Stimulated activated CD8-positive, alpha-beta memory T cell treated with anti-CD3 and anti-CD28 coated beads, Interleukin-2, amount 100 ng/mL, for 48 hours (primary cell): ENCODE measurements at places on chromosomes 16 and 17.

DNA sequence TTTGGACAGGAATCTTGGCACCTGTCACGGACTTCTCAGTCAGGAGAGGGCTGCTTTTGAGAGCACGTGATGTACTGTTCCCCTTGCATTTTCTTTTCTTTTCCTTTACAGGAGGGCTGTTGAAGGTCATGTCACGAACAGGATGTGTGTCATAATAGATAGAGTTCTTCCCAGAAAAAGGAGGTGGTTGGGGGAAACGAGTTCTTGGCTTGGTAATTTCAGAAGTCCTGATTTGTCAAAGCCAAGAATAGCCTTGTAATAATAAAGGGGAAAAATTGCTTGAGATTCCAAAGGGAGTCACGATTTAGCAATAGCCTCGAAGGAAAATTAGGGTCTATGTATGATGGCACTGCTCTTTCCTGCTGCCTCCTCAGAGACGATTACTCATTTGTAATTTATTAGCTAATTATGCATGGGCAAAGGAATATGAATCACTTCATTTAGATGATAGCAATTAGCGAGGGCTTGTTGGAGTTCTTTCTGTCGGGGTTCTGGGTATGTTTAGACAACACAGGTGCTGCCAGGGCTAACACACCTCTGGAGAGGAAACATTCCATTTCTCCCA, 277.7 kb upstream of the N4BP1 start:
- DNase-seq: no peak

- DNase-seq: no peak
These were observed 339.4 kb downstream of the CDH11 start for GRCh38 chr16:64782484-64782883.

DNA sequence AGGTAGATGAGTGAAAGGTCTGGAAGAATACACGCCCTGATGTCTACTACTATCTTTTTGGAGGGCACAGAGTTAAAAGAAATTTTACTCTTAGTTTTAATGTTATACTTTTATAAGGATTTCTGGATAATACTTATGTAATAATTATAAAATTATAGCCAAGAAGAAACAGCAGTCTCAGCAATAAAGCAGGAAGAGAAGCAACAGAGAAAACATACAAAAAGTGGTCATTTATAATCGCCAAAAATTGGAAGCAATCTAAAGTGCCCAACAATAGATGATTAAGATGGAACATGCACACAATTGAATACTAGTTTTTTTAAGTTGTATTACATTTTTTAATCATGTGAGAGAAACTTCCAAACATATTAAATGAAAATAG, 64.4 kb downstream of the SMG6 start:
- DNase-seq: no peak

- DNase-seq: no peak
These were observed 1.1 kb downstream of the PHF12 start for GRCh38 chr17:28950017-28950751.

DNA sequence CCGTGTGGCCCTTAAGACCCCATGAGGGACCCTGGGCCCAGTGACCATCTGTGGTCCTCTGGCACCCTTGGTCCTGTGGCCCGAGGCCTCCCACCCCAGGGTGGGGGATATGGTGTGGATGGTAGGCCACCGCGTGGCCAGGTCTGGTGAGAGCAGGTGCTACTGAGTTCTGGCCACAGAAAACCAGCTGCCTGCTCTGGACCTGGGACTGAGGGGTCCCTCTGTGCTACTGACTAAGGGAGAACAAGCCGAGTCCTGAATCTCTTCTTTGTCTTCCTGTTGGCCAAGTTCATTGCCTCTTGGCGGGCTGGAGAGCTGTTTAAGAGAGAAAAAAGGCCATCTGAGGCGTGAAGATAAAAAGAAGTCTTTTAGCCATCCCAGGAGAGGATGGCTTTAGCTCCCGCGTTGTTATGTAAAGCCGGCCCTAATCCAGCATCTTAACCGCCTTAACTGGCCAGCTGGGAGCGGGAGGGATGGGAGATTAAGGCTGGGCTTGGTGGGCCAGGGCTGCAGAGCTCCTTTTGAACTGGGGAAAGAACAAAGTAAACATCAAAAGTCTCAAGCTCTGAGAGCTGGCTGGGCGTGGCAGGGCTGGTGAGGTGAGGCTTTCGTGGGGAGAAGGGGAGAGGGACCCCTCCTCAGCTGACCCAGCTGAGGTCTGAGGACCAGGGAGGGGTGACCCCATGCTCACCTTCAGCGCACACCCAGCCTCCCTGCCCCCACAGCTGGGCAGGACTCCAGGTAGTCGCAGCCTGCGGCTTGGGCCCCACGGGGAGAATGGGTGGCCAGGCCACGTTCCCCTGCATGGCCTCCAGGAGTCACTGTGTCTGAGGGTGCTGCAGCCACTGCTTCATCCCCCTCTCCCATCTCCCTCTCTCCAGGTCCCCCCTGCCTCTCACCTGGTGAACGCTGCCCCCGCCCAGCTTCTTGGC, 62.4 kb downstream of the NKD1 start:
- DNase-seq: no peak

DNA sequence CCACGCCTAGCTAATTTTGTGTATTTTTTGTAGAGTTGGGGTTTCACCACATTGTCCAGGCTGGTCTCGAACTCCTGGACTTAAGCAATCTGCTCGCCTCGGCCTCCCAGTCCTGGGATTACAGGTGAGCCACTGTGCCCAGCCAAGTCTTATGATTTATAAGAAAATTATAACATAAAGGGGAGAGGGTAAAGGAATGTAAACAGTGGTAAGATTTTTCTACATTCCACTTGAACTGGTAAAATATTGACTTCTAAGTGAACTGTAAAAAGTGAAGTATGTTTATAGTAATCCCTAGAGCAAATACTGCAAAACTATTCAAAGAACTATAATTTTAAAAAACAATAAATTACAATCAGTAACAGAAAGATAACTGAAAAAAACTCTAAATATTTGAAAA, 33.5 kb downstream of the C16orf87 start:
- no peak for DNase-seq

GRCh38 chr17:35765756-35766488, 5.2 kb downstream of the C17orf50 start:
- DNase-seq: no peak

DNA sequence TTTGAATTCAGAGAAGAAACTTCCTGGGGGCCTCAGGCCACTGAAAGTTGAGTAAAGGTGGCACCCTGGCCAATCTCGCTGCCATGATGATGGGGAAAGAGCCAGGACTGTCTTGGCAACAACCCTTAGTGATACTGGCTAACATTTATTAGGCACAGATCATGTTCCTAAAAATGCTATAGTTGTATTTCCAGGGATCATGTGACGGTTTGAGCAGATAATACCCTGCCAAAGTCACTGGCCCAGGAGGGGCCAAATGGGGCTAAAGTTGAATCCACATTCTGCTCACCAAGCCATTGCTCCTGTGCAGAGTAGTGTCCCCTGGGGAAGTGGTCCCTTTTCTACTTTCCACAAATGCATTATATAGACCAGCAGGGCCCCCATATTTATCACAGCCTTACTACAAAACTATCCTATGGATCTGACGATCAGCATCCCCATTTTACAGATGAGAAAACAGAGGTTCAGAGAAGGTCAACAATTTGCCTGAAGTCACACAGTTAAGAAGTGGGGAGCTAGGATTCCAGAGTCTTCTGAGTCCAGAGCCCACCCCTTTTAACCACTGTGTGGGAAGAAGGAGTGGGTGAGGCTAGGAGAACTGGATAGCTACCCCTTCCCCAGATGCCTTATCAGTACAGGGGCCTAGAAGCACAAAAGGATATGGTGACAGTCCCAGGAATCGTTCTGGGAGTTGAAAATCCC, 300.0 kb upstream of the IRX3 start:
- no peak for DNase-seq
